ENCODE measurements at places on chromosomes 6 and 20.

DNA sequence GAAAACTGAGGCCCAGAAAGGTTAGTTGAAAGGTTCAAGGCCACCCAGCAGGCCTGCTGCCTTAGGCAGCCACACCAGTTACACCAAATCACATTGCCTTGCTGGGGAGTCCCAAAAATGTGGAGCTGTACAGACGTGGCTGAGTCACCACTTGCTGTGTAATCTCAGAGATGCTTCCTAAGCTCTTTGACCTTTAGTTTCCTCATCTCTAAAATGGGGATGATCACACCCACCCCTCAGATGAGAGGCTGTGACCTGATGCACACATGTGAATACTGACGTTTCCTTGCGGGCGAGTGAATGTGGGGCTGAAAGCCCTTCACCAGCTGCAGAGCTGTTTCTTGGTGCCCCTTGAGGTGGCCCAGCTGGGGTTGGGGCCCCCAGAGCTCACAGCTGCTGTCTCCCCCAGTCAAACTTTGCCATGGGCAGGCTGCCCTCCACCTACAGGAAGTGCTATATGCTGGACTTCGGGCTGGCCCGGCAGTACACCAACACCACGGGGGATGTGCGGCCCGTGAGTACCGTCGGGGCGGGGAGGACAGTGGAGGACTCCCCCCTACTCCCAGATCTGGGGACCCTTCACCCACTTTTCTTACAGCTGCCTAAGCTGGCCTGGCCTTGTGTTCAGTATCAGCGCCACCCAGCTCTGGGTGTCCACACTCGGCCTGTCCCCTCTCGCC, 11.0 kb downstream of the TTBK1 start:
- no peak for ATAC-seq

- no peak for ATAC-seq
These were observed 21.3 kb downstream of the PRR18 start for GRCh38 chr6:166286839-166287271.

DNA sequence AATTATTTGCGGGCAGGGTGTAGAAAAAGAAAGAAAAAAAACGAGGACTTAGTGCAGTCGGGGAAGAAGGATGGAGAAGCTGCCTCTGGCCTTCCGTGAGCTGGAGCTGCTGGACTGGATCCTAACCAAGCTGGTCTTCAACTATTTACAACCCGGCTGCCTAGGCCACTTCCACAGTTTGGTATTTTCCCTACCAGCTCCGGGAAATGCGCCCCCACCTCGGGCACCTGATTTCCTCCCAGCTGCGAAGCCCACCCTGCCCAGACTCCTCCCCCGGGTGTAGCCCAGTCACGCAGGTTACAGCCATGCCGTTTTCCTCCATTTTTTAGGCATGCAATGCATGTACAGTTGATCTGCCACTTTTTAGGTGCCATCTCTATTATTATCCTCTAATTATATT, 21.2 kb downstream of the THEMIS start:
- no peak for ATAC-seq

DNA sequence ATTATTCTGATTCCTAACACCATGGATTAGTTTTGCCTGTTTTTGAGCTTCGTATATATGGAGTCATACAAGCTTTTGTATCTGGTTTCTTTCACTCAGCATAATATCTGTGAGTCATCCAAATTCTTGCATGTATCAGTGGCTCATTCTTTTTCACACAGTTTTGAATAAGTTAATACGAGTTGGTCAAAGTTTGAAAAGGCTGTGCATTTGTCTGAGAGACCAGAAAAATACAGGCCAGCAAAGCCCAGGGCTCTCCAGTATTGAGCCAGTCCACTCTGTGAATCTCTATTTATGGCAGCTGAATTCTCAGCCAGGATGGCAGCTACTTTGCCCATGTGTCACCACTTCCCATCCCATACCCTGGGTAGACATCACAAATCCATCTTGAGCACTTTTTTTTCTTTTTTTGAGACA, 7.2 kb upstream of the CHMP4B start:
- ATAC-seq: peak; percentile 96

GRCh38 chr20:9478771-9479170, 35.6 kb upstream of the LAMP5 start:
- no peak for ATAC-seq

GRCh38 chr6:10315658-10316372, 99.1 kb downstream of the TFAP2A start:
- ATAC-seq: peak; percentile 34

DNA sequence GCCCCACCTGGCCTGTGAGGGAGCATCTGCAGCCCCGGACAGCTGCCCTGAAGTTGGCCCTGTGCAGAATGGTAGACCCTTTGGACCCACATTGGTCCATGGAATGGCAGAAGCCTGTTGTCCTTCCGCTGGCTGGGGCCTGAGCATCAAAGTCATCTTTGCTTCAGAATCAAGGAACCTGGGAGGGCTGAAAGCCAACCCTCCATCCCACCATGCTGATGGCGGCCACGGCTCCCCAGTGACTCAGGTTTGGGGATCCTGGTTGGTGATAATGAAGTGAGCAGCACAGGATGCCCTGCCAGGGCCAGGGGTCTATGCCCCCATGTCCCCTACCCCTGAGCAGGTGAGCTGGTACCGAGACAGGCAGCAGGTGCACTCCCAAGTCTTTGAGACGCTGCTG, 52.8 kb downstream of the YTHDF1 start:
- no peak for ATAC-seq

DNA sequence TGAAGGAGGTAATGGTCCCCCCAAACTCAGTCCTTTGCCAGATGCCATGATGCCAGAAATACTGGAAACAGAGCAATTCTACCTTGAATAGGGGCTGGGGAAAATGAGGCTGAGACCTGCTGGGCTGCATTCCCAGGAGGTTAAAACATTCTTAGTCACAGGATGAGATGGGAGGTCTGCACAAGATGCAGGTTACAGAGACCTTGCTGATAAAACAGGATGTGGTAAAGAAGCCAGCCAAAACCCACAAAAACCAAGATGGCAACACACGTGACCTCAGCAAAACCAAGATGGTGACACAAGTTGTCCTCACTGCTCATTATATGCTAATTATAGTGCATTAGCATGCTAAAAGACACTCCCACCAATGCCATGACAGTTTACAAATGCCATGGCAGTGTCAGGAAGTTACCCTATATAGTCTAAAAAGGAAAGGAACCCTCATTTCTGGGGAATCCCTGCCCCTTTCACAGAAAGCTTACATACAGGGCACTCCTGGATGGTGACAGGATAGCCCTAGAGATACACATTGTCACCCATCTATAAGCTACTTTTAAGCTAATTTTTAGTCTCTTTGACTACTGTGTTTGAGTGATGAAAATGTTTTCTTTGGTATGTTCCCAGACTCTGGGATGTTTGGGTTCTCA, 979.7 kb downstream of the TBC1D32 start:
- no peak for ATAC-seq

DNA sequence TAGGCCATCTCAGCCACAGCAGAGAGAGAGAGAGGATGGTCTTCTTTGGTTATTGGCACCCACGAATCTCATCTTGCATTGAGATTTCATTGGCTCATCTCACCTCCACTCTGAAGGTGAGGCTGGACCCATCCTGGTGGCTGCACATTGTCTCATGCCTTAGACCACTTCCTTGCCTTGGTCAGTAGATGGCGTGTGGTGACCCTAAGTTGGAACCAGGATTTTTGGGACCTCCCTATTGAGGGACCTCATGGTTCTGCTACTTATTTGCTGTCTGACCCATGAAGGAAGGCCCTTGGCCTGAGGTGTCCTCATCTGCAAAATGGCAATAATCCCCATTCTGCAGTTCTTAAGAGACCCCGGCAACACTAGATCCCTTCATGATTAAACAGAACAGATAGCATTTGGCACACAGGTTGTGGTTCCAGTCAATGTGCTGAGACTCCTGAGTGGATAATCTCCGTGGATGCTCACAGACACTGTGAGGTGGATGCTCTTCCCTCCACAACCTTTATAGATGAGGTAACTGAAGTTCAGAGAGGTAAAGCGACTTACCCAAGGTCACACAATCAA, 21.5 kb upstream of the AAR2 start:
- ATAC-seq: peak; percentile 43

DNA sequence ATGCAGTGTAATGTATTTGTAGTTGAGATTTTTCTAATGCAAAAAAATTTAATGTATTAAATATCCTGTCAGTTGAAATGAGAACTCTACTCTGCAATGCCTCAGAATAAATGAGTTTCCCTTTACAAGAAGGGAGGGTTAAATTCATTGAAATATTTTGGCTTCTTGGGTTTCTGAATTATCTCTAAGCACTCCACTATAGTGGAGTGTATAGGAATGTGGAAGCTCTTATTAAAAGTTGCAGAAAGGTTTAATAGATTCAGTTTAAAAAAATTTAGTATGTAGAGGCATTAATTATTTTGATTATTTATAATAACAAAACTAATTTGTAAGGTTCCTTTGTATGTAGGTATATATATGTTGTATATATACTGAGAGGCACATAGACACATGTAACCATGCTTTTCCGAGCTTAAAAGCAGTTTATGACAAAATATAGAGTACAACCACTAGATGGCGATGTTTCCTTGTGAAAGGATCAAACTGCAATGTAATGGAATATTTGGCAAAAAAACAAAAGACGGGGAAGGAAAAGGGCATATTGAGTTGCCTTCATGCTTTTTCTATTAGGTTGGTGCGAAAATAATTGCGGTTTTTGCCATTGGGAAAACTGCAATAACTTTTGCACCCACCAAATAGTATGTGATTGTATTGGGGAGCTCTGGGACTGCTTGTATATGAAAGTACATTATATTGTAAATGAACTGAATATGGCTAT, 144.2 kb downstream of the MYO6 start:
- ATAC-seq: peak; percentile 68

DNA sequence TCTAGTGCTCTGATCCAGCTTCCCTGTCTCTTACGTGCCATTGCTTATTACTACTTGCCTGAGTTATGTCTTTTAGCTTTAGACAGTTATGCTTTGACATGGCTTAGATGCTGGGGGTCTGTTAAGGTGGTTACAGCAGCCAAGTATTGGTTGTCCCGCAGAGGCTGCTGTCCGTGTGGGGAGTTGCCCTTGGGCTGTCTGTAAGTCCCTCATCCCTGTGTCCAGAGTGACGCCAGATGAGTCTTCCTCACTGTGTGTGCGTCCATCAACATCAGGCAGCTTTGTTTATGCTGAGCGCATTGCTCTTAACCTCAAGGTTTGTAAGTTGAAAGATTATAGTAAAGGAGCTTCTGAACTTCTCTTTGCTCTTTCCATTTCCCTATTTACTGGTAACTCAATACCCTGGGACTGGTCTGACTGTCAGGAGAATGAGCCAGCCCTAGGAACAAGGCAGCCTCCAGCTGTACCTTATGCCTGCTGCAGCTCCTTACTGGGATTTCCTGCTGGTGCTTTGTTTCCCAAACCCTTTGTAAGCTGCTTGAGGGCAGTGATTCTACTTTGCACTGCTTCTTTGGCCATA, 7.2 kb downstream of the FAM120B start:
- no peak for ATAC-seq

DNA sequence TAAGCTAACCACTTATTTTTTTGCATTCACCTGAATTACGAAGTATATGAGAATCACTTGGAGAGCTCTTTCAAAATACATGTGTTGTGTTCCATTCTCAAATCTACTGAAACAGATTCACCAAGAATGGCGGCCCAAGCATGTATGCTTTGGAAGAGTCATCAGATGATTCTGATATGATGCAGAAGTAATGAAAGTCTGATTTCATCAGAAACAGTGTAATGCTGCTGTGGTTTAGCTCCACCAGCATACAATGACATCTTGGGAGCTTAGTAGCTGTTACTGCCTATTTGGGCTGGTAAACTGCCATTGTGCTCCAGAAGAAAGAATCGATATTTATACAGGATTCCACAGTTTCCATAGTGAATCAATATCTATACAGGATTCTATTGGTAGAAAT, 52.9 kb downstream of the UBR2 start:
- ATAC-seq: no peak

- no peak for ATAC-seq
These were observed 60.2 kb downstream of the MAFB start for GRCh38 chr20:40628877-40629276.

- ATAC-seq: peak; percentile 53
These were observed 3.9 kb upstream of the PRDM13 start for GRCh38 chr6:99602520-99603420.

- no peak for ATAC-seq
These were observed 44.0 kb downstream of the RANBP9 start for GRCh38 chr6:13667655-13668054.

DNA sequence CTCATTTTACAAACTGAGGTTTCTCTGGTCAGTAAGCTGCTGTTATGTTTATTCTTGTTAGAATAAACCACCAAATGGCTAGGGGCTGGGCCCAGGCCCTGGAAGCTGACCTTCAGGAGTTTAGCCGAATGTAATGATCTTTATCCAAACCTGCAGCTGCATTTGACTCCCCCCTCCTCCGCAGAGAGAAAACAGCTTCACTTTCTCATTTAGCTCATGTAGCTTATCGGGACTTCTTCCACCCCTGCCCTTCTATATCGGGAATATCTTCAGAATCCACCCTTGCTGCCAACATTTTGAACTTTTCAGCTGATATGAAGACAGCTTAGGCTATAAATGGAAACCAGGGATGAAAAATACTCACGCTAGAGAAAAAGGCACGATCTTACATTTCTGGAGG, 102.6 kb downstream of the ZMYND8 start:
- no peak for ATAC-seq

- no peak for ATAC-seq
These were observed 49.5 kb downstream of the SLC35D3 start for GRCh38 chr6:136971609-136972008.

GRCh38 chr20:13883425-13883824, 98.6 kb downstream of the NDUFAF5 start:
- no peak for ATAC-seq
